ENCODE measurements at places on chromosomes 11 and 22. TPM values are rescaled to one million over a fixed set of nuclear protein-coding genes. Genes with fewer than 3 reads are reported as not detected.

DNA sequence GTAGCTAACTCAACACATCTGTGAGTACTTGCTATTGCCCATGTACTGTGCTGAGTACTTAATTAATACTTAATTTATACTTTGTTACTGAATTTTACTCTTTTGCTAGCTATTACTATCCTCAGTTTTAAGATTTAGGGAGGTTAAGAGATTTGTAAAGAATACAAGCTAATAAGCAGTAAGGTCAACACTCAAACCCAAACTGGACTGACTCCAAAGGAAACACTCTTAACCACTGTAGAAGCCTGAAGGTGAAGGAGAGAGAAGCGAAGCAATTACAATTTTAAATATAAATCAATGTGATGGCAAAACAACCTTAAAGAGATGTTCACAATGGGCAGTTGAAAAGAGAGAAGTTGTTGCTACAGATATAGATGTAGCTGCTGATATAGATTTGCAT is 204.5 kb downstream of the GUCY1A2 start:
- no peak for DNase-seq

- no peak for DNase-seq
Measured at GRCh38 chr11:2115308-2115707, 23.9 kb downstream of the IGF2 start.

DNA sequence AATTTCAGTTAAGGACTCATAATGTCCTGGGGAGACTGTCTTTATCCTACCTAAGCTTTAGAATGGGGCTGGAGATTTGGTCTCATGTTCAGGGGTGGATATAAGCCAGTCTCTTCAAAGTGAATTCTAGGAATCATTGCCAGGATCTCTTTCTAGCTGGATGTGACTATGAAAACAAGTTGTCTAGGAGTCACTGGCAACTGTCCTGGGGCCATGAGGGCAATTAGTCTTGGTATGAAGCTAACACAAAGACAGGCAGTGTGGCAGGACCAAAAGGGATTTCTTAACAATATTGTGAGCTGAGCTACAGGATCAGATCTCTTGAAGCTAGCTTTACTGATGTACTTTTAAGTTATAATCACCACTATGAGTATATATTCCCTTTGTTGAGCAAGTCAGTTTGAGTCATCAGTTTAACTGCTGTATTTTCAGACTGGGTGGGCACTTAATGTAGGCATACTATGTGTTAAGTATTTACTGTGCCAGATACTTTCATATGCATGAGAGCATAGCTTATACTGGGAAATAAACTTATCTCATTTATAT is 390.0 kb upstream of the CCDC90B start:
- DNase-seq = no peak

DNA sequence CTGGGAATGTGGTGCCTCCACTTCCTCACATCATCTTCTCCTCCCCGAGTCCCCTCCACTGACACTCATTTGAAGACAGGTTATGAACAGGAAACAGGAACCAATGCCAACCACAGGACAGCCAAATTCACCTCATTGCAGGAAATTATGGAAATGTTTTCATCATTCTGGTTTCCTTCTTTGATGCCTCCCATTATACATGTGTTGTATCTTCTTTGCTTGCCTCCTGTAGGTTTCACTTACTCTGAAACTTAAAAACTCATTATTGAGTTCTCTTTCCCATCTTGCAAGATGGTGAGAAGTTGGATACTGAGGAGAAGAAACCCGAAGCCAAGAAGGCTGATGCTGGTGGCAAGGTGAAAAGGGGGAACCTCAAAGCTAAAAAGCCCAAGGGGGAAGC is 108.5 kb downstream of the PHF21B start:
- no peak for DNase-seq

Gene DBX1
- total RNA-seq = 0.14 TPM

Gene VSIG10L2
- total RNA-seq = not detected
